GM23338 (cell line): ENCODE measurements at places on chromosomes 16 and 17.

- no peak overlapping the region for H3K4me3 ChIP-seq
- no peak for DNase-seq
- peaks cover 14% of the 10 kb centered on the region for H3K4me1 ChIP-seq
- H3K27ac ChIP-seq: 0 out of 2 replicates have a peak overlapping the region, but pooled peaks have one; percentile 45
- no peaks in the 10 kb centered on the region for H3K36me3 ChIP-seq
Observed at GRCh38 chr17:78879635-78880186, 23.3 kb downstream of the CEP295NL start.

- H3K36me3 ChIP-seq: no peaks in the 10 kb centered on the region; the same call in 1 of the 2 replicates
- H3K4me3 ChIP-seq: peak overlapping the region; percentile 99
- peaks cover 5% of the 10 kb centered on the region; the same call in 1 of the 2 replicates for H3K27me3 ChIP-seq
- DNase-seq: peak; percentile 84
- H3K27ac ChIP-seq: peak overlapping the region; percentile 96
- H3K4me1 ChIP-seq: peaks cover 45% of the 10 kb centered on the region
Observed at GRCh38 chr17:20156196-20157000, 147.2 kb downstream of the SPECC1 start.

DNA sequence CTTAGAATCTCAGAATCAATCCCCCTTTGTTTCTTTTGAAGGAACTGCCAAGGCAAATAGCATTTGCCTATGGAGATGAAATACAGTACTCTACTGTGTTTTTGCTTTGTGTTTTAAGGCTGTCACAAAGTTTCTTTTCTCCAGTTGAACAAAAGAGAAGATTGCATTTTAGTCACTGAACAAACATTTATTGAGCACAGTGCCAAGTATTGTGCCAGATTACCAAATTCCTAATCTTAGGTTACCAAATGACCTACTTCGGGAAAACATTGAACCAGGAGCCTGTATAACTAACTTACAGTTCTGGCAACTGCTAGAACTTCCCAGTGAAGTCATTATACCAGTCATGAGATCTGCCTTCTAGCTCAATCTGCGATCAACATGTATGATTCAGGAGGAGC is 3.0 kb upstream of the UBB start:
- H3K27me3 ChIP-seq: no peaks in the 10 kb centered on the region
- H3K4me3 ChIP-seq: no peak overlapping the region
- peaks cover 5% of the 10 kb centered on the region for H3K4me1 ChIP-seq
- peaks cover 7% of the 10 kb centered on the region; the same call in 1 of the 2 replicates for H3K36me3 ChIP-seq
- H3K27ac ChIP-seq: no peak overlapping the region
- DNase-seq: no peak

- peak overlapping the region; percentile 99 for H3K27ac ChIP-seq
- peaks cover 38% of the 10 kb centered on the region for H3K4me1 ChIP-seq
- peak overlapping the region; percentile 56 for H3K4me3 ChIP-seq
- H3K27me3 ChIP-seq: no peaks in the 10 kb centered on the region
- no peaks in the 10 kb centered on the region for H3K36me3 ChIP-seq
Observed at GRCh38 chr17:76969598-76970172, 101.5 kb downstream of the MGAT5B start.

- no peaks in the 10 kb centered on the region; the same call in 1 of the 2 replicates for H3K4me1 ChIP-seq
- DNase-seq: no peak
- no peak overlapping the region for H3K4me3 ChIP-seq
- H3K36me3 ChIP-seq: no peaks in the 10 kb centered on the region
- H3K27me3 ChIP-seq: no peaks in the 10 kb centered on the region
- no peak overlapping the region for H3K27ac ChIP-seq
Observed at GRCh38 chr17:1142561-1142971, 37.2 kb downstream of the ABR start.

- peak; percentile 39 for DNase-seq
- no peaks in the 10 kb centered on the region; the same call in 1 of the 2 replicates for H3K36me3 ChIP-seq
- H3K4me3 ChIP-seq: no peak overlapping the region; the same call in 1 of the 2 replicates
- H3K27ac ChIP-seq: no peak overlapping the region
- H3K27me3 ChIP-seq: no peaks in the 10 kb centered on the region
Observed at GRCh38 chr17:50829332-50829731, 6.1 kb upstream of the WFIKKN2 start.

- no peak overlapping the region for H3K4me3 ChIP-seq
- H3K4me1 ChIP-seq: peaks cover 24% of the 10 kb centered on the region
- DNase-seq: peak; percentile 48
- no peaks in the 10 kb centered on the region for H3K27me3 ChIP-seq
Observed at GRCh38 chr17:76421044-76421407, 31.9 kb downstream of the UBE2O start.

- peaks cover 24% of the 10 kb centered on the region for H3K27me3 ChIP-seq
- no peak overlapping the region for H3K27ac ChIP-seq
- no peak for DNase-seq
- H3K4me3 ChIP-seq: no peak overlapping the region
Observed at GRCh38 chr17:72407931-72408330, 287.1 kb downstream of the SOX9 start.

DNA sequence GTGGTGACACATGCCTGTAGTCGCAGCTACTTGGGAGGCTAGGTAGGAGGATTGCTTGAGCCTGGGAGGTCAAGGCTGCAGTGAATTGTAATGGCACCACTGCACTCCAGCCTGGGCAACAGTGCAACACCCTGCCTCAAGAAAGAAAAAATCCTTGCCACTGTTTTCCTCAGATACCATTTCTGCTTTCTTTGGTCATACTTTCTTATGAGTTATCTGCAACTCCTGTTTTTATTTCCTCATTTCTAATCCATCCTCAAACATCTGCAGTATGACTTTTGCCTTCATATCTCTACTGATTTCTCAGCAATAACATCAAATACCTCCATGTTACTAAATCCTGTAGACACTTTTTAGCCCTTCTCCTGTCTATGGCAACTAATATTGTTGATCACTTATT is 3.1 kb upstream of the AP2B1 start:
- no peaks in the 10 kb centered on the region for H3K36me3 ChIP-seq
- H3K4me1 ChIP-seq: peaks cover 12% of the 10 kb centered on the region
- H3K4me3 ChIP-seq: no peak overlapping the region
- H3K27ac ChIP-seq: no peak overlapping the region
- DNase-seq: no peak

GRCh38 chr16:60651346-60651745 is 1384.9 kb downstream of the CDH8 start:
- no peak overlapping the region for H3K27ac ChIP-seq
- no peak overlapping the region for H3K4me3 ChIP-seq

GRCh38 chr17:78141437-78142118 is 4.6 kb upstream of the C17orf99 start:
- H3K27me3 ChIP-seq: 0 out of 2 replicates have a peak, but pooled peaks cover 3% of the 10 kb centered on the region
- DNase-seq: no peak

GRCh38 chr17:50134206-50135110 is 4.5 kb upstream of the SAMD14 start:
- peaks cover 27% of the 10 kb centered on the region for H3K4me1 ChIP-seq
- H3K4me3 ChIP-seq: no peak overlapping the region
- H3K36me3 ChIP-seq: no peaks in the 10 kb centered on the region; the same call in 1 of the 2 replicates
- DNase-seq: no peak

DNA sequence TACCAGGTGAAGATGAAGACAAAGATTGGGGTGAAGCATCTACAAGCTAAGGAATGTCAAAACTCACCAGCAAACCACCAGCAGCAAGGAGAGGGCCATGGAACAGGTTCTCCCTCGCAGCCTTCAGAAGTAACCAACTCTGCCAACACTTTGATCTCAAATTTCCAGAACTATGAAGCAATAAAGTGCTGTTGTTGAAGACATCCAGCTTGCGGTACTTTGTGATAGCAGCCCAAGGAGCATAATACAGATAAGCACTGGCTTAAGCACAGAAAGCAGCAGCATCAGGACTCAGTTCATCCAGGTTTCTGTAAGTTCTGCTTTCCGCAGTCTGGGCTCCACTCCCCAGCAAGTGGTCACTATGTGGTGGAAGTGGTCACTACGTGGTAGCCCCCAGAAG is 16.0 kb upstream of the CDRT4 start:
- peaks cover 6% of the 10 kb centered on the region; the same call in 1 of the 2 replicates for H3K4me1 ChIP-seq
- no peak overlapping the region for H3K27ac ChIP-seq
- no peak for DNase-seq
- peaks cover 6% of the 10 kb centered on the region; the same call in 1 of the 2 replicates for H3K36me3 ChIP-seq
- no peaks in the 10 kb centered on the region for H3K27me3 ChIP-seq
- no peak overlapping the region for H3K4me3 ChIP-seq

GRCh38 chr17:19372866-19373504 is 5.3 kb upstream of the MAPK7 start:
- H3K4me3 ChIP-seq: no peak overlapping the region
- H3K27ac ChIP-seq: no peak overlapping the region
- DNase-seq: peak; percentile 31
- no peaks in the 10 kb centered on the region for H3K36me3 ChIP-seq
- H3K4me1 ChIP-seq: peaks cover 5% of the 10 kb centered on the region
- H3K27me3 ChIP-seq: no peaks in the 10 kb centered on the region

DNA sequence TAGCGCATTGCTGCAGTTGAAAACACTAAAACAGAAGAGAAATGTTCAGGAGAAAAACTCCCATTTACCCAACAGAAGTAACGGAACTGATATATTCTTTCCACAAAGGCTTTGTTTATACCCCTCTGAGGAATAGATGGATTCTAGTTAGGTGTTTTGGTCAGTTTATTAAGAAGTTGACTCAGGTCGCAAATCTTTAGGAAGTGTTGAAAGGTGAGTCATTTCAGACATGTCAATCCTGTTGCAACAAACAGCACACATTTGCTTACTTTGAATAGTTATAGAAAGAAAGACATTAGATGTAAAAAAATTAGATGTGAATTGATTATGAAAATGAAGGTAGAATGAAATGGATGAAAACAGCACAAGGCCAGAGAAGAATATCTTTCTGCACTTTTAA is 941.0 kb downstream of the KCNJ2 start:
- H3K27me3 ChIP-seq: no peaks in the 10 kb centered on the region
- DNase-seq: no peak
- H3K27ac ChIP-seq: no peak overlapping the region
- H3K4me3 ChIP-seq: no peak overlapping the region

DNA sequence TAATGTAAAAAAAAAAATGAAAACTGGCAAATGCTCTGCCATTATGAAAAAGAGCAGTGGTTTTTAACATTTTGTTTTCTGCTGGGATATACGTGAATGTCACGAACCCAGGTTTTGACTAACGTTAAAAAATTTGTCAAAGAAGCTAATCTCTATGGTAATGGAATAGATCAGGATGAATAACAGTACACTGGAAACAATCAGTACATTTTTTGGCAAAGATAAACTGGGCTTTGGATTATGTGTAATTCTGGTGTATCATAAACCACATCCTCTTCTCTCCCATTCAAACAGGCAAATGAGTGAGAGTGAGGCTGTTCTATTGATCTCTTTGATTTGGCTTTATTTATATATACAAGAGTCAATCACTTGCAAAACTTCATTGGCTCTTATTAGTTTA is 207.0 kb upstream of the IRX3 start:
- H3K27ac ChIP-seq: no peak overlapping the region
- no peaks in the 10 kb centered on the region for H3K36me3 ChIP-seq
- no peak for DNase-seq
- no peaks in the 10 kb centered on the region for H3K27me3 ChIP-seq

- no peak overlapping the region for H3K27ac ChIP-seq
- peaks cover 14% of the 10 kb centered on the region for H3K4me1 ChIP-seq
- peak; percentile 65 for DNase-seq
- no peak overlapping the region for H3K4me3 ChIP-seq
Observed at GRCh38 chr17:70636517-70637133, 467.3 kb downstream of the KCNJ2 start.

- H3K4me1 ChIP-seq: peaks cover 6% of the 10 kb centered on the region
- peak; percentile 79 for DNase-seq
- H3K36me3 ChIP-seq: no peaks in the 10 kb centered on the region
- peak within 1 kb of the TSS; percentile 71 for H3K4me3 ChIP-seq
Observed at GRCh38 chr17:75587675-75588595, at the start of gene MYO15B. MYO15B (plus strand) TSS chr17:75587800; CDS start chr17:75588058, 258 bp downstream.

DNA sequence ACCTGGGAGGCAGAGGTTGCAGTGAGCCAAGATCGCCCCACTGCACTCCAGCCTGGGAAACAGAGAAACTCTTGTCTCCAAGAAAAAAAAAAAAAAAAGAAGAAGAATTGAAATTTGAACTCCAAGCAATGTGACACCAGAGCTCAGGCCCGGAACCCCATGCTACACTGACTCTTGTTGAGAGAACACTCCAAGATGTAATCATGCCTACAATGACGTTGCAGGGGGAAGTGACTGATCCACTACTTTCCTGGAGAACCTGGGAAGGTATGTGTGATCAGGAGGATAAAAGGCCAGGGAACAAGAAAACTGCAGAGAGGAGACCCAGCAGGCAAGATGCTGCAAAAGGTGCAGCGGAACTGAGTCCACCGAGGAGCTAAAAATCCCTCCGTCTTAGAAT is 57.9 kb downstream of the ADCY9 start:
- H3K27ac ChIP-seq: no peak overlapping the region
- H3K36me3 ChIP-seq: no peaks in the 10 kb centered on the region
- peaks cover 9% of the 10 kb centered on the region for H3K4me1 ChIP-seq
- no peaks in the 10 kb centered on the region for H3K27me3 ChIP-seq

DNA sequence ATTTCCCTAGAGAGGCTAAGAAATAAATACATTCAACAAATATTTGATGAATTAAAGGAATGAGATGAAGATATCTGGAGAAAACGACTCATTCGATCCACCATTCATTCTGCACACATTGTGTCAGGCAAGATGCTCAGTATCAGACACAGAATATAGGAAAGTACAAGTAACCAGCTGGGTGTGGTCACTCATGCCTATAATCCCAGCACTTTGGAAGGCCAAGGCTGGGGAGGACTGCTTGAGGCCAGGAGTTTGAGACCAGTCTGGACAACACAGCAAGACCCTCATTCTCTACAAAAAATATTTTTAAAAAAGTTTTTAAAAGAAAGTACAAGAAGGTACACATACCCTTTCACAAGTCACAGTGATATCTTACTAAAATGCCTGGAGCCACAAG is 42.3 kb downstream of the CRLF3 start:
- H3K27me3 ChIP-seq: no peaks in the 10 kb centered on the region
- peaks cover 13% of the 10 kb centered on the region for H3K36me3 ChIP-seq
- H3K27ac ChIP-seq: no peak overlapping the region

- no peaks in the 10 kb centered on the region; the same call in 1 of the 2 replicates for H3K4me1 ChIP-seq
- no peaks in the 10 kb centered on the region for H3K27me3 ChIP-seq
- peaks cover 11% of the 10 kb centered on the region; the same call in 1 of the 2 replicates for H3K36me3 ChIP-seq
- peak; percentile 82 for DNase-seq
- no peak overlapping the region for H3K4me3 ChIP-seq
Observed at GRCh38 chr17:82781894-82782274, 30.0 kb downstream of the TBCD start.

DNA sequence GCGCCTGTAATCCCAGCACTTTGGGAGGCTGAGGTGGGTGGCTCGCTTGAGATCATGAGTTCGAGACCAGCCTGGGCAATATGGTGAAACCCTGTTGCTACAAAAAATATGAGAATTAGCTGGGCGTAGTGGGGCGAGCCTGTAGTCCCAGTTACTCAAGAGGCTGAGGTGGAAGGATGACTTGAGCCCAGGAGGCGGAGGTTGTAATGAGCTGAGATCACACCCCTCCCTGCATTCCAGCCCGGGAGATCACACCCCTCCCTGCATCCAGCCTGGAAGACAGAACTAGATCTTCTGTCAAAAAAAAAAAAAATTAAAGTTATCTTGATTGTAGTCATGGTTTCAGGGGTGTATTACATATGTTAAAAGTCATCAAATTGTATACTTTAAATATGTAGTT is 26.8 kb upstream of the GLG1 start:
- DNase-seq: no peak
- H3K4me3 ChIP-seq: no peak overlapping the region
- H3K27me3 ChIP-seq: no peaks in the 10 kb centered on the region
